A549 treated with CORT108297 at 1 μM for 4 hours (cell line): ENCODE measurements at places on chromosomes 2 and 18. TPM values are rescaled to one million over a fixed set of nuclear protein-coding genes. Genes with fewer than 3 reads are reported as not detected.

Gene GPR45
- not detected in 5 replicates for total RNA-seq

Gene NEUROD1
- total RNA-seq: not detected in 5 replicates

Gene TEKT4
- not detected in 5 replicates for total RNA-seq

Gene CNTNAP5
- total RNA-seq: not detected in 5 replicates

Gene LRRC30
- not detected in 5 replicates for total RNA-seq

Gene KCNE4
- total RNA-seq: 0.66 to 0.90 TPM (median 0.83 TPM) in 5 replicates

Gene TGFA
- total RNA-seq: 5.8 to 7.6 TPM (median 6.0 TPM) in 5 replicates
